A549 treated with RU486 at 1 μM for 4 hours (cell line): ENCODE measurements at places on chromosomes 3 and 15. TPM values are rescaled to one million over a fixed set of nuclear protein-coding genes. Genes with fewer than 3 reads are reported as not detected.

NOP10 gene
- 526 to 639 TPM (median 558 TPM) in 5 replicates for total RNA-seq

SCAANT1 gene
- 1.2 TPM in 1 of 5 replicates, not detected in the others for total RNA-seq

DLL4 gene
- 0.35 to 0.81 TPM (median 0.67 TPM) in 5 replicates for total RNA-seq

CLDN1 gene
- 15.7 to 34.1 TPM (median 28.5 TPM) in 5 replicates for total RNA-seq

ACKR2 gene
- not detected in 5 replicates for total RNA-seq

THSD4 gene
- 15.6 to 22.7 TPM (median 21.4 TPM) in 5 replicates for total RNA-seq

SACM1L gene
- 11.9 to 17.4 TPM (median 15.8 TPM) in 5 replicates for total RNA-seq

PRICKLE2 gene
- total RNA-seq = 1.5 to 2.6 TPM (median 2.3 TPM) in 5 replicates

PAQR5 gene
- total RNA-seq = 78.9 to 110 TPM (median 109 TPM) in 5 replicates

UBA7 gene
- total RNA-seq = 0.21 to 0.68 TPM (median 0.34 TPM) in 5 replicates

UBAP1L gene
- 0.48 to 1.3 TPM (median 0.99 TPM) in 5 replicates for total RNA-seq

ST3GAL6 gene
- 0.40 to 1.9 TPM (median 0.96 TPM) in 5 replicates for total RNA-seq

CILP gene
- total RNA-seq = 0.04 to 0.09 TPM (median 0.05 TPM) in 5 replicates

SCN11A gene
- not detected in 5 replicates for total RNA-seq

MORC1 gene
- total RNA-seq = not detected in 5 replicates

LRRC31 gene
- not detected in 5 replicates for total RNA-seq

C3orf70 gene
- total RNA-seq = 0.02 TPM in 1 of 5 replicates, not detected in the others

NSMCE3 gene
- 13.4 to 17.2 TPM (median 15.1 TPM) in 5 replicates for total RNA-seq

TRH gene
- not detected in 5 replicates for total RNA-seq

MYRIP gene
- not detected in 5 replicates for total RNA-seq

KLF15 gene
- 0.06 to 0.19 TPM (median 0.09 TPM) in 4 of 5 replicates, not detected in the other for total RNA-seq

DCLK3 gene
- total RNA-seq = not detected in 5 replicates

CPLX3 gene
- total RNA-seq = not detected in 5 replicates

TMEM108 gene
- total RNA-seq = not detected in 5 replicates

CSPG4 gene
- total RNA-seq = 0.07 to 0.14 TPM (median 0.09 TPM) in 5 replicates

ITIH1 gene
- not detected in 5 replicates for total RNA-seq

GOLGA6L4 gene
- total RNA-seq = 0.25 to 1.1 TPM (median 0.81 TPM) in 5 replicates

CORO2B gene
- total RNA-seq = 2.8 to 4.4 TPM (median 3.6 TPM) in 5 replicates

FOXB1 gene
- total RNA-seq = not detected in 5 replicates

U2SURP gene
- 52.6 to 125 TPM (median 91.9 TPM) in 5 replicates for total RNA-seq

RETNLB gene
- total RNA-seq = not detected in 5 replicates

FEZF2 gene
- total RNA-seq = not detected in 5 replicates

ACOX2 gene
- 6.4 to 11.1 TPM (median 9.6 TPM) in 5 replicates for total RNA-seq

PP2D1 gene
- not detected in 5 replicates for total RNA-seq

ZCWPW2 gene
- total RNA-seq = 0.09 TPM in 1 of 5 replicates, not detected in the others

CAV3 gene
- total RNA-seq = not detected in 5 replicates

EIF4E3 gene
- 1.6 to 3.8 TPM (median 3.7 TPM) in 5 replicates for total RNA-seq

C3orf62 gene
- 1.4 to 2.4 TPM (median 2.1 TPM) in 5 replicates for total RNA-seq

PHLDB2 gene
- total RNA-seq = 13.4 to 25.9 TPM (median 25.2 TPM) in 5 replicates

TMCO5A gene
- not detected in 5 replicates for total RNA-seq

NR2E3 gene
- total RNA-seq = 0.14 to 0.29 TPM (median 0.19 TPM) in 4 of 5 replicates, not detected in the other

BRK1 gene
- total RNA-seq = 160 to 198 TPM (median 181 TPM) in 5 replicates

CSK gene
- total RNA-seq = 56.4 to 66.1 TPM (median 62.3 TPM) in 5 replicates

GXYLT2 gene
- 1.0 to 1.5 TPM (median 1.2 TPM) in 5 replicates for total RNA-seq

ZNF710 gene
- 12.9 to 17.3 TPM (median 14.1 TPM) in 5 replicates for total RNA-seq

P2RY13 gene
- not detected in 5 replicates for total RNA-seq

CCDC54 gene
- total RNA-seq = not detected in 5 replicates

SYNPR gene
- total RNA-seq = not detected in 5 replicates

C3orf20 gene
- total RNA-seq = 0.03 to 0.06 TPM (median 0.05 TPM) in 3 of 5 replicates, not detected in the others
